ENCODE measurements at places on chromosomes 12 and 14.
A peak's percentile ranks its signal among the peaks of the same experiment; 100 is the strongest.

DNA sequence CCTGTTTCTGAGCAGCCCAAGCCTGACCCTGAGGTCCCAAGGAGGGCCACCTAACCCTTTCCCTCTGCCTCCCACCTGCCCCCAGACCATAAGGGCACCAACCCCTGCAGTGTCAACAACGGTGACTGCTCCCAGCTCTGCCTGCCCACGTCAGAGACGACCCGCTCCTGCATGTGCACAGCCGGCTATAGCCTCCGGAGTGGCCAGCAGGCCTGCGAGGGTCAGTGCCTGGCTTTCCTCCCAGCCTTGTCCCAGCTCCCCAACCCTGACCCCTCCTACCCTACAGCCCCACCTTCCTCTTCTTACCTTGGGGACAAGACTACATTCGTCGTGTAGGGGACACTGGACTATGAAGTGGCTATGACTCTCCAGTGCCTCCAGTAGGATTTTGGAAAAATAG lies 33.7 kb upstream of the LRP1-AS start:
- no peak for DNase-seq

GRCh38 chr14:22753586-22753985 lies 12.9 kb upstream of the OXA1L start:
- no peak for DNase-seq

DNA sequence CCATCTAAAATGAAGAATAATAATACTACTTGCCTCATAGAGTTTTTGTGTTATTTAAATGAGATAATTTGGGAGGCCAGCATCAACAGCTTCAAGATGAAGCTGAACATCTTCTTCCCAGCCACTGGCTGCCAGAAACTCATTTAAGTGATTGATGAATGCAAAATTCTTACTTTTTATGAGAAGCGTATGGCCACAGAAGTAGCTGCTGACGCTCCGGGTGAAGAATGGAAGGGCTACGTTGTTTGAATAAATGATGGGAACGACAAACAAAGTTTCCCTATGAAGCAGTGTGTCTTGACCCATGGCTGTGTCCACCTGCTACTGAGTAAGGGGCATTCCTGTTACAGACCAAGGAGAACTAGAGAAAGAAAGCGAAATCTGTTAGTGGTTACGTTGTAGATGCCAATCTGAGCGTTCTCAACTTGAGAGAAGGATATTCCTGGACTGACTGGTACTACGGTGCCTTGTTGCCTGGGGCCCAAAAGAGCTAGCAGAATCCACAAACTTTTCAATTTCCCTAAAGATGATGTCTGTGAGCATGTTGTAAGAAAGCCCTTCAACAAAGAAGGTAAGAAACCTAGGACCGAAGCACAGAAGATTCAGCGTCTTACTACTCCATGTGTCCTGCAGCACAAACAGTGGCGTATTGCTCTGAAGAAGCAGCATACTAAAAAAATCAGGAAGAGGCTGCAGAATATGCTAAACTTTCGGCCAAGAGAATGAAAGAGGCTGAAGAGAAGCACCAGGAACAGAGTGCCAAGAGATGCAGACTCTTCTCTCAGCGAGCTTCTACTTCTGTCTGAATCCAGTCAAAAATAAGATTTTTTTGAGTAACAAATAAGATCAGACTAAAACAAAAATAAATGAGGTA lies 100.0 kb upstream of the LRIG3 start:
- DNase-seq: no peak

- no peak for DNase-seq
Measured at GRCh38 chr12:59459966-59460660, 135.7 kb upstream of the SLC16A7 start.

DNA sequence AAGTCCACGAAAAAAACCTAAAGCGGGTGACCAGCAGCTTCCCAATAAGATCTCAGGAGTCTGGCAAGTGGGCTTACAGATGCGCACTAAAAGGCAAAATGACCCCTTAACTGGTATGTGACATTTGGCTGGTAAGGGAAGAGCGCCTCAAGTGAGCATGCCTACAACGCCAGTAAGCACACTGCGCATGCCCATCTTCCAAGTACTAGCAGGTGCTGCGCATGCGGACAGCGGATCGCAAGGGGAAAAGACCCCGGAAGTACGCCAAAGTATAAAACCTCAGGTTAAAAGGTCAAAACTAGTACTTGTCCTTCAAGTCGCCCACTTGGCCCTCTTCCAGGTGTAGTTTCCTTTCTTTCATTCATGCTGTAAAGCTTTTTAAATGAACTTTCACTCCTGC lies 518.5 kb upstream of the MDGA2 start:
- DNase-seq: no peak

- no peak for DNase-seq
Measured at GRCh38 chr12:71230542-71230941, 72.7 kb upstream of the TSPAN8 start.

GRCh38 chr12:132259364-132259871 lies 70.0 kb downstream of the GALNT9 start:
- DNase-seq: no peak

DNA sequence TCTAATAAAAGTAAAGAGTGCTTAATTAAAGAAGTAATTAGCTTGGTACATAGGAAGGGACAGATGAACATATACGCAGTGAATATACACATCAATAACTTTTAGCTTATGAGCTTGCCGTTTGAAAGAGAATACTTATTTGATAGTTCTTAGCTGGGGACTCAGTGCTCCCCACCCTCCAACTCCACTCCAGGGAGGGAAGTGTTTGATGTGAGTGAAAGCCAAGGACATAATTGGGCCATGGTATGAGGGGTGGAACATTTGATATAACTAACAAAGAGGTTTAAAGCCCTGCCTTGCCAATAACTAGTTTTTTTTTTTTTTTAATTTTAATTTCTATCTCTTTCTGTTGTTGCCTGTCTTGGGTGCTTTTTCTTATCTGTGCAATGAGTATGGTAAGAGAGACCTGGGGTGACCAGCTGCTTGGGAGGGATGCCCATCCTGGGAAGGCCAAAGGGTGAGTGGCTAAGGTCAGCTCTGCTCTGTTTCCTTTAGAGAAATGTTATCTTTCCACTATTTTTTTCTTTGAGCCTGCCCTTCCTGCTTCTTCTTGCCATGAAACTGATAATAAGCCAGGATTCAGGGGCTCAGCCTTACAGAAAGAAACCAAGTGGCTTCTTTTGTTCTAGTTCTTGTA lies 132.8 kb upstream of the CPSF6 start:
- DNase-seq: no peak

DNA sequence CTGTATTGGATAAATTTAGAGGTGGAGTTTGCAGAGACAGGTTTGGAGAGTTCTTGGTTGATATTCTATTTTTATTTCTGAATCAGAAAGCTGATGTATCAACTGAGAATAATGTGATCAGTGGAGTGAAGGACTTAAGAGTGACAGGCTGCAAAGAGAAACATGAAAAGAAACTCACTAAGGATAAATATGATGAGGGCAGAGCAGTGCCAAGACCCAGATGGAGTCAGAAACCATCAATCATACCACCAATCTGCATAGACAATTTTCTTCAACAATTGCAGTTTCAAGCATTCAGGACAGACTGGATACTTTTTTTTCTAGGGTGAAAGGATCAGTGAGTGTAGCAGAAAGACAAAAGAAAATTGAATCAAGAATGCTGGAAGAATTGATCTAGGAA lies 226.7 kb upstream of the NAV3 start:
- no peak for DNase-seq

DNA sequence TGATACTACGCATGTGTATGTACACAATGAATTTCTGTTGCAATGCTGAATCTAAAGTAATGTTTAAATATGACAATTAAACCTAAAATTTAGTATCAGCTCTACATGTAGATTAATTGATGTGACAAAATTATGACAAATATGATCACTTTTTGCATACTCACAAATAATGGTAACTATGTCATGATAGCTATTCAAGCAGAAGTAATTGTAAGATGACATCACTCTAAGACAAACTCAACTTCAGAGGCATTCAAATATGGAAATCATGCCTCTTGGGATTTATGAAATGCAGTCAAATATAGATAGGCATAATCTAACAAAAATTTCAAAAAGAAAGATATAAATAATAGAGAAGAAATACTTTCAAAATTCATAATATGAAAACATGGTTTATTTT lies 571.7 kb upstream of the LRFN5 start:
- DNase-seq: no peak

DNA sequence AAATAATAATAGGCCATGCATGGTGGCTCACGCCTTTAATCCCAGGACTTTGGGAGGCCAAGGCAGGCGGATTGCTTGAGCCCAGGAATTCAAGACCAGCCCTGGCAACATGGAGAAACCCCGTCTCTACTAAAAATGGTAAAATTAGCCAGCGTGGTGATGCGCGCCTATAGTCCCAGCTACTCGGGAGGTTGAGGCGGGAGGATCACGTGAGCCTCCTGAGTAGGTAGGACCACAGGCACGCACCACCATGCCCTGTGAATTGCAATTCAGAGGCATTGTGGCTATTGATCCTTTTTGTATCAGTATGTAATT lies 2.3 kb downstream of the ARHGDIB start:
- DNase-seq: no peak

- DNase-seq: peak; percentile 66
Measured at GRCh38 chr12:49961993-49962764, 507 bp downstream of the AQP5 start.

DNA sequence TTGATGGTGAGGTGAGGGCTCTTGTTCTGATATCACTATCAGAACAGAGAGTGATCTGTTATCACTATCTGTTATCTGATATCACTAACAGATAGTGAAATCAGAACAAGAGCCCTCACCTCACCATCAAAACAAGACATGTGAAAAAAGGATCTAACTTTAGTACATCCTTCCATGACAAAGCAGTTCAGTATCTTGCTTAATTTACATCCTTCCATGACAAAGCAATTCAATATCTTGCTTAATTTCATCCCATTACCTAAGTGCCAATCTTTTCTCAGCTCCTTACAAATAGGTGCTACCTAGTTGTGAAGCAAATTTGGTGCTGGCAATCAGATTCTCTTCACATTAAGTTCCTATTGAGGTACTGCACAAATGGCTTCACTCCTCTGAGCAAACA lies 1865.6 kb upstream of the FLRT2 start:
- DNase-seq: no peak

DNA sequence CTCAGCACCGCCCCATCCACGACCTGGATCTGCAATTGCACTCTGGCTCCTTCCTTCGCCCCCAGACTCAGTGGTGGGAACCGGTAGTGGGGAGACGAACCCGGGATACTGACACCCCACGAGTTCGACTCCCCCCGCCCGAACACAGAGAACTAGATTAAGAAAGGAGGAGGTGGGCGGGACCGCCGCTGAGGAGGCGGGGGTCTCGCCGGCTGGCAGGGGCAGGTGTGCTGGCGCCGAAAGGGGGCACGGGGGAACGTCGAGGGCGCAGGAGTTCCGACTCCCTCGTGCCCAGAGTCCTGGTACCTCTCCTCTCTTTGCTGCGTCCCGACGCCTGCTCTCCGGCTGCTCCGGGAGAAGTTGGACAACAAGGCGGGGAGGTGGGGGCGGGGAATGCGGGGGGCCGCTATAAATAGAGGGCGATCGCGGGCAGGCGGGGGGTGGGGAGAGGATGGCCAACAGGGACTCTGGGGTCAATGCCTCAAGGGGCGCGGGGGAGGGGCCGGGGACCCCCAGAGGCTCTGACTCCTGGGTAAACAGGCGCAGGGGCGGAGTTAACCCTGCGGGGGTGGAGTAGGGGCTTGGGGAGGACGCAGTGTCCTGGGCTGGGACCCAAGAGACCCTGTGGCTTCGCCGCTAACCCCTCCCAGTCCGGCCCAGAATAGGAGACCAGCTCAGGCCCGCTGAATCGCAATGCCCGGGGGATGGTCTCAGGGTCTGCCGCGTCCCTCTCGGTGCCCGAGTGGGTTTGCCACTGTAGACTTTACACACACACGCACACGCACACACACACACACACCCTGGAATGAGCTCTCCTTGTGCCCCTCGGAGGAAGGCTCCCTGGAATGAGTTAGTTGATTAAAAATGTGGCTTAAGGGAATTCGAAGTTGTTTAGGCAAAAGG lies 761 bp upstream of the NDRG2 start:
- DNase-seq: peak; percentile 77

DNA sequence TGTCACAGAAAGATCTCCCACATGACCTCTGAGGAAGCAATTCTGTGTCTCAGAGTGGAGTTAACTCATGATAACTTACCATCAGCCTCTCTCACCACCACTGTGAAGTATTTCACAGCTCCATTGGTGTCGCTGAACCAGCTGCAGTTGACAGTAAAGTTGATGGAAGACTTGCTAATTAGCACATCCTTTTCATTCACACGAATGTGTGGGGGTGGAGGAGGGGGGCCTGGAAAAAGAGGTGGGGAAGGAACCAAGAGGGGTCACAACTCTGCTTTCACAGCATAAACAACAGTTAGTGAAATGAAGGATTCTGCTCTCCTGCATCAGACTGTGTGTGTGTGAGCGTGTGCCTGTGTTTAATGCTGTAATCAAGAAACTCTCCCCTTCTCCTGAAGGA lies 82.1 kb downstream of the PTPRB start:
- DNase-seq: no peak

- DNase-seq: peak; percentile 86
Measured at GRCh38 chr12:119060847-119061796, 79.8 kb downstream of the SRRM4 start.

DNA sequence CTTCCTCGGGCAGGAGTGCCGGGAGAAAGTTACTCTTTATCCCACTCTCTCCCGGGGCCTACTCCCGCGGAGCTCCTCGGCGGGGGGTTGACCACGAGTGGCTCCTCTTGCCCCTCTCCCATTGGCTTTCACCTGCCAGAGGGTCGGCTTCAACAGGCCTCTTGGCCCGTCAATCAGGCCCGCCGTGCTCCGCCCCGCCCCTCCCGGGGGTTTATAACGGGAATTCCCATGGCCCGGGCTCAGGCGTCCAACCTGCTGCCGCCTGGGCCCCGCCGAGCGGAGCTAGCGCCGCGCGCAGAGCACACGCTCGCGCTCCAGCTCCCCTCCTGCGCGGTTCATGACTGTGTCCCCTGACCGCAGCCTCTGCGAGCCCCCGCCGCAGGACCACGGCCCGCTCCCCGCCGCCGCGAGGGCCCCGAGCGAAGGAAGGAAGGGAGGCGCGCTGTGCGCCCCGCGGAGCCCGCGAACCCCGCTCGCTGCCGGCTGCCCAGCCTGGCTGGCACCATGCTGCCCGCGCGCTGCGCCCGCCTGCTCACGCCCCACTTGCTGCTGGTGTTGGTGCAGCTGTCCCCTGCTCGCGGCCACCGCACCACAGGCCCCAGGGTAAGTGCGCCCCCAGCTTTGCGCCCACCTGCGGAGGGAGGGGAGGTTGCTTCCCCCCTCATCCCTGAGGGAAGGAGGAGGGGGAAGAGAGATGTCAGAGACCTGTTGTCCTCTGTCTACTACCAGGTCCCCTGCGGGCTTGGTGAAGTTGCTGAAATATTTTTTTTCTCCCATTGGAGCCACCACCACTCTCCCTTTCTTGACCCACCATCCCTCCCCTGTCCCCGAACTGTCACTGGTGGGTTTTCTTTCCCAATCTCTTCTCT lies at the start of gene SMOC1:
SMOC1 (plus strand) TSS at position 242 of the 869 bp plus-strand sequence; CDS start at position 505, 263 bp downstream.
- DNase-seq: peak; percentile 87

DNA sequence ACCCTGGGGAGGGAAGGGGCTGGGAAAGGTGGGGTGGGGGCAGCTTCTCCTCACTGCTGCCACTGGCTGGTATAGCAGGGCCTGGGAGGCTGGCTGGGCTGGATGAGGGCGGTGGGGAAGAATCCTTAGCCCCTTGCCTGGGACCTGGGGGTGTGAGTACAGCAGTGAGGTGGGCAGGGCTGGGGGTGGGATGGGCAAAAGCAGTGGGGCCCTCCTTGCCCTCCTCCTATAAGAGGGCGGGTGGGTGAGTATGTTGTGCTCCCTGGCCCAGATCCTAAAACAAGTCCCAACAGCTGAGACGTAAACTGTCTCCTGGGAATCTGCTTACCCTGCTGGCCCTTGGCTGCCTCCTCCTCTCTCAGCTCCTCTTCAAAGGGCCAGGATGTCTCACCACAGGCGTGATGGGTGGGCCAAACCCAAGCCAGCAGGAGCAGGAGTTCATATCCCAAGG lies 2.2 kb downstream of the NCKAP5L start:
- DNase-seq: no peak

All from H9 (cell line).